ENCODE measurements at places on chromosomes 1 and 21.

GRCh38 chr1:245416781-245417180 is 262.0 kb downstream of the KIF26B start:
- DNase-seq, result no peak

DNA sequence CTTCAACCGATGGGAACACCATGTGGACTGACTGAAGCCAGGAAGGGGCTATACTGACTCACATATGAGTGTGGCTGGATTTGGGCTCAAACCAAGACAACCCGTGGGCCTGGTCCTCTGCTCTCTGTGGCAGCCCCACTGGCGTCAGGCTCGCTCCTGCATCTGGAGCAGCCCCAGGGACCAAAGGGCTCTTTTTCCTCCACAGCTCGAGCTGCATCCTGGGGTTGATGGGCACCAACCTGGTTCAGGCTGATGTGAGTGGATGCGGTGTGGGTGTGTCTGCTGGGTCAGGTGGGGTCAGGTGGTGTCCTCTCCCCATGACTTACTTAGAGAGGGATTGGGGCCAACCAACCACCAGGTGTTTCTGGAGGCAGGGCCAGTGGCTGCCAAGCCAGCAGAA is 303.0 kb upstream of the AJAP1 start:
- no peak for DNase-seq

- no peak for DNase-seq
Observed at GRCh38 chr1:2152954-2153353, 41.6 kb downstream of the FAAP20 start.

GRCh38 chr1:6834366-6834765 is 49.1 kb downstream of the CAMTA1 start:
- no peak for DNase-seq

GRCh38 chr1:183630748-183631147 is 4.8 kb downstream of the ARPC5 start:
- no peak for DNase-seq

GRCh38 chr21:45859762-45860357 is 121.7 kb upstream of the COL6A1 start:
- DNase-seq, result no peak

GRCh38 chr1:72283307-72284083 is 1.2 kb upstream of the NEGR1 start:
- peak; percentile 80 for DNase-seq

DNA sequence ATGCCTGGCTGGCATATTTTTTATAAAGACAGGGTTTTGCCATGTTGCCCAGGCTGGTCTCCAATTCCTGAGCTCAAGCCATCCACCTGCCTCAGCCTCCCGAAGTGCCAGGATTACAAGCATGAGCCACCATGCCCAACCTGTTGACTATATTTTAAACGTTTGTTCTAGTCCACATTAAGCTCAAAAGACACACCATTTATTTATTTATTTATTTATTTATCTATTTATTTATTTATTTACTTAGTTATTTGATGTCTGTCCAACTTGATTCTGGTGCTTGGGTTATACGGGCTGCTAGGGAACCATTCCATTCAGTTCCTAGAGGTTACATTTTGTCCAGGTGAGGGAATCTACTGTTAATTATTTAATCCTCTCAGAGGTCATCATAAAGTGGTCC is 98.1 kb upstream of the ADGRL4 start:
- DNase-seq, result no peak

DNA sequence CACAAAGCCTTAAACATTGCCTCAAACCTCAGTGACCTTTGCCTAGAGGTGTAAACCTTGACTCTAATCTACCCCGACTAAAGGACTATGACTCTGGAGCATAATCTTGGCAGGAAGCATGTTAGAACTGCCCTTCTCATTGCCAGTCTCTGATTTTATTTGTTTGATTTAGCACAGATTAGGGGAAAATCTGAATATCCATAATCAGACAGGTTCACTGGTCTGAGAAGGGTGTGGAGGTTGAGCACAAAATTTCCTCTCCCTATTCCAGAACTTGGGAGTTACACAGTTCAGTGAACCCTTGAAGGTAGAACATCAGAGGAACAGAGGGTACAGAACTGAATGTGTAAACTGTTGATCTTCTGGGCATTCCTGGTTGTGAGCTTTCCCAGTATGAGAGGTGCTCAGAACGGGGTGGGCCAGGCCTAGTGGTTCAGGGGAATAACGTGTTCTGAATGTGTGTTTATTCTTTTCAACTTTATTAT is 8.3 kb upstream of the PSMB4 start:
- DNase-seq, result no peak

DNA sequence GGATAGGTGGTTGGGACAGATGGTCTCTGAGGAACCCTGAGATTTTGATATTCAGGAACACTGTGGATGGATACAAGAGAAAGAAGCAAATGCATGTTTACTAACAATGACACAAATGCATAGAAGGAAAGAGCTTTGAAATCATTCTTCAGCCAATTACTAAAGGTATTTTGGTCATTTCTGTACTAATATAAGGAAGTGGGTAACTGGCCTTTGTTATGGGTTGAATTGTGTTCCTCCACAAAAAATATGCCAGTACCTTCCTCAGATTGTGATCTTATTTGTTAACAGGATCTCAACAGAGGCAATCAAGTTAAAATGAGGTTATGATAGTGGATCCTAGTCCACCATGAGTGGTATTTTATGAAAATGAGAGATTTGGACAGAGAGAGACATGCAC is 68.7 kb upstream of the KCNA3 start:
- no peak for DNase-seq

GRCh38 chr1:229657993-229658755 is 32.1 kb downstream of the URB2 start:
- no peak for DNase-seq

DNA sequence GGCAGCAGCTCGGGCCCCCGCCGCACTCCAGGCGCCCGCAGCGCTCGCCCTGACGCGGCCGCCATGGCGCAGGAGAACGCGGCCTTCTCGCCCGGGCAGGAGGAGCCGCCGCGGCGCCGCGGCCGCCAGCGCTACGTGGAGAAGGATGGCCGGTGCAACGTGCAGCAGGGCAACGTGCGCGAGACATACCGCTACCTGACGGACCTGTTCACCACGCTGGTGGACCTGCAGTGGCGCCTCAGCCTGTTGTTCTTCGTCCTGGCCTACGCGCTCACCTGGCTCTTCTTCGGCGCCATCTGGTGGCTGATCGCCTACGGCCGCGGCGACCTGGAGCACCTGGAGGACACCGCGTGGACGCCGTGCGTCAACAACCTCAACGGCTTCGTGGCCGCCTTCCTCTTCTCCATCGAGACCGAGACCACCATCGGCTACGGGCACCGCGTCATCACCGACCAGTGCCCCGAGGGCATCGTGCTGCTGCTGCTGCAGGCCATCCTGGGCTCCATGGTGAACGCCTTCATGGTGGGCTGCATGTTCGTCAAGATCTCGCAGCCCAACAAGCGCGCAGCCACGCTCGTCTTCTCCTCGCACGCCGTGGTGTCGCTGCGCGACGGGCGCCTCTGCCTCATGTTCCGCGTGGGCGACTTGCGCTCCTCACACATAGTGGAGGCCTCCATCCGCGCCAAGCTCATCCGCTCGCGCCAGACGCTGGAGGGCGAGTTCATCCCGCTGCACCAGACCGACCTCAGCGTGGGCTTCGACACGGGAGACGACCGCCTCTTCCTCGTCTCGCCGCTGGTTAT is 2.8 kb downstream of the KCNJ9 start:
- no peak for DNase-seq

DNA sequence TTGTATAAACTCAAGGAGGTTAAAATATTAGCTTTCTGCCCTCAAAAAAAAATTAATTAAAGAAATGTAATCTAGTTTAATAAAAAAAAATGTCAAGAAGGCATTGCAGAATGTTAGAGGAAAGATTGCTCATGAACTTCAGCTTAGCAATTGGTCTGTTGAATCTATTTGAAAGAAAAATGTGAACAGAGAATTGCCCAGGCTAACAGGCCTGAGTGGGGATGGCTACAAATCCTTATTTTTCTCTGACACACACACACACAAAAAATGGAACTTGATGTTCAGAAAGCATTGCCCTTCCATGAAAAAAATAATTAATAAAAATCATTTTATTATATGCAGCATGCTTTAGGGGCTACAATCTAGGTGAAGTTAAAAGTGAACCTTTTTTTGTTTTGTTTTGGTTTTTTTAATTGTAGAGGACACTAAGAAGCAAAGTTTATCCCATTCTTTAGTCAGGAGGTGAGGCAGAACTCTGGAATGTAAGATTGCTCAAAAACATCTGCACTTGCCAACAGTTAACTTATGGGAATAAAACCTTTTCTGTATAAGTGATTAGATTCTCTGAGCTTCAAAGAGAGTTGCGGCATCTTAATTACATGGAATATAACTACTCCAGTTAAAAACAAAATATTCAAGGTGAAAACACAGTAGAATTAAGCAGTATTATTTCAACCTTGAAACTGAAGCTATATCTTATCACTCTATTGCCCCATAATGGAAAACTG is 658.5 kb upstream of the ADGRL2 start:
- DNase-seq, result no peak

- peak; percentile 21 for DNase-seq
Observed at GRCh38 chr1:27598295-27598687, 5.7 kb downstream of the AHDC1 start.

DNA sequence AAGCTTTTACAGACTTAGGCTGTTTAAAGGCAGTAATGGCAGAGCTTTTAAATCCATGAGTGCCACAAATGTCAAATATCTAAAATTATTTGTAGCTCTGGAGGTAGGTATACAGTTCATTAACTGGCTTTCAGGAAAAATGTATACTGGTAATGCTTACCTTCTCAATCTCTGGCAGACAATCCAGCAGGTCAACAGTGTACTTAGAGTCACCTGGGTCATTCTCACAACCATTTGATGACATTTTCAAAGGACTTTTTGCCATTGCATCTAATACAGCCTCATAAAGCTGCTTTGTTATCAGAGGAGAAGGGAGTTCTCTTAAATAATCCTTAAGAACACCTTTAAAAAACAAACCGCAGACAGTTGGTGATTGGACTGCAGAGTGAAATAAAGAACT is 31.9 kb downstream of the SYDE2 start:
- no peak for DNase-seq

DNA sequence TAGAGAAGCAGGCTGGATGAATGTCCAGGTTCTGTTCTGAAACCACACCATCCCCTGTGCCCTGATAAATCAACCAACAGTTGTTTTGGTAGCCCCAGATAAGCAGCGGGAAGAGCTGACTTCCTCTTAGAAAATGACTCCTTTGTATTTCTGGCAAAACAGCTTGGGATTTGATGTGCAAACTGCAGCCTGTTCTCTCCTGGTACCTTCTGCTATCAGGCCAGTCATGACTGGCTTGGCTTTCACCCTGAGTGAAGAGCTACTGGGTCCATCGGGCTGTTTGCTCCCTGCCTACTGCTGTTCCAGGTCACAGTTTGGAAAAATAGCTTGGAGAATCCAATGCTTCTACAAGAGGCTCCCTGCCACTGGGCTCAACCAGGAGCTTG is 116.8 kb downstream of the DTL start:
- DNase-seq, result no peak

DNA sequence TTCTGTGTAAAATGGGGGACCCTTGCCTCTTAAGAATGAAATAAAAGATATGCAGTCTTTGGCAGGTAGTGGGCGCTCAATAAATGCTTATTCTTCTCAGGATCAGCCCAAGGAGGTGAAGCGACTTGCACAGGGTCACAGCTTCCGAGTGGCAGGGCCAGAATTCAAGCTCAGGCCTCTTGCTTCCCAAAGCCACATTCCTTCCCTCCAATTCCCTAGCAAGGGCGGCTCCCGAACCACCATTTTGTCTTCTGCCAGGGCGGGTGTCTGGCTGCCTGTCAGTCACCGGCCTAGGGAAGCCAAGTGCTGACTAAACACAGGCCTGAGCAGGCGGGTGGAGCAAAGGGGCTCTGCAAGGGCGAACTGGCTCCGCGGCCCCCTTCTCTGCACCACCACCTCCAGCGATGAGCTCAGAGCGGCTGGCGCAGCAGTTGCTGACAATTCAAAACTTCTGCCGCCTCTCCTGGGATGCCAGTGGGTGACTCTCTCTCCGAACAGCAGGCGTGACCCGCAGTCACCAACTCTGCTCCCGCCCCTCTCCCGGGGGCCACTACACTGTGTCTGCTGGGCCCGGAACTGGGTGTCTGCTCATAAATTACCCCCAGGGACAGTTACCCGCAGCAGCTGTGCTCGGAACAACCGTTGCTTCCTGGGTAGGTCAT is 10.8 kb downstream of the GPR3 start:
- DNase-seq, result no peak

GRCh38 chr1:234661317-234661928 is 51.4 kb upstream of the IRF2BP2 start:
- DNase-seq, result no peak

DNA sequence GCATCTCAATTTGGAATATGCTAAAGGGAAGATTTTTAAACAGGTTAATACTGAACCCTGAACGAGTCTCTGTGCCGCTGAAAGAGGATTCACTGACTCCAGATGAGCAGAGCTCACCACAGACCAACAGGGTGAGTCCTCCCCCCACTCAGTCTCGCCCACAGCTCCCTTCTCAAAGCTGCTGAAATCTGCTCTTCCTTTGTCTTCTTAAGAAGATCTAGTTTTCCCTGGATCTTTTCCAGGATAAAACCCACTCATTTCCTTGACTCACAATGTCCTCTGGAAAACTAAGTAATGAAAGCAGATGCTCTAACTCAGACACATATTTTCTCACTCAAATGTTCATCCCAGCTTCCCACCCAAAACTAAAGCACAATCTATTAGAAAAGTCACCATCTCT is 447.0 kb upstream of the PKN2 start:
- DNase-seq, result peak; percentile 27

DNA sequence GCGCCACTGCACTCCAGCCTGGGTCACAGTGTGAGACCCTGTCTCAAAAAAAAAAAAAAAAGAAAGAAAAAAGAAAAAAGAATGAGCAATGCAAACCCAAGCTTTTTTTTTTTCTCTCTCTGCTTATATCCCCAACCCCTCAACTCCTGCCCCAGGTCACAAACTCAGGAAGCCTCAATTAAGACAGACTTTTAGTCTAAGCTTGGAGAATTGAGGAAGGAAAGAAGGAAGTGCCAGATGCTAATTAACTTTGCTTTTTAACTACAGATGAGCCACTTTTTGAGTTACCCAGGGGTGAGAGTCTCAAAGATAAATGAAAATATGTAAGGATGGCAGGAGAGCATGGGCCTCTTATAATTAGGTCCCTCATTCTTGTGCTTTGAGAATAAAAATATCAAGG is 33.3 kb downstream of the PIK3CD start:
- DNase-seq, result no peak

GRCh38 chr1:164718821-164719220 is 159.8 kb downstream of the PBX1 start:
- DNase-seq, result no peak

DNA sequence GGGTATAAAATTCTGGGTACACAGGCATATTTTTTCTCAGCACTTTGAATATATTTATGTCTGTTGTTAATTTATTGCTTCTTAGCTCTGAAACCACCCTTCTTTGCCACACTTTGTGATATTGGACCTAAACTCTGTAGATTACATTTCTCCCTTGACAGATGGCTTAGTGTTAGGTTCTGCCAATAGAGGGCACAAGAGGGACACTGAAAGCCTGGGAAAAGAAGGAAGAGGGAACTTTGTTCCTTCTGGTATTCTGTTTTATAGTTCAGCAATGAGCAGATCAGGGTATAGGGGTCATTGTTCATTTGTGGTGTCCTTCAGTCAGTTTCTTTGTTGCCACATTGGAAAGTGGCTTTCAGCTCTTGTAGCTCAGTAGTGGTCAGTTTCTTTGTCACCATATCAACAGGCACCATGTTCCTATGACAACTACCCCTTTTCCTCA is 423.5 kb upstream of the PROX1 start:
- DNase-seq, result no peak
